ENCODE measurements at places on chromosomes 12 and 14.

- no peak for DNase-seq
Observed at GRCh38 chr14:51145246-51145645, 50.3 kb upstream of the TRIM9 start.

GRCh38 chr12:12008931-12009611 lies 61.7 kb upstream of the BCL2L14 start:
- peak; percentile 84 for DNase-seq

GRCh38 chr14:76257842-76258397 lies 106.2 kb downstream of the GPATCH2L start:
- no peak for DNase-seq

- DNase-seq = no peak
Observed at GRCh38 chr12:104586351-104586919, 129.7 kb downstream of the CHST11 start.

DNA sequence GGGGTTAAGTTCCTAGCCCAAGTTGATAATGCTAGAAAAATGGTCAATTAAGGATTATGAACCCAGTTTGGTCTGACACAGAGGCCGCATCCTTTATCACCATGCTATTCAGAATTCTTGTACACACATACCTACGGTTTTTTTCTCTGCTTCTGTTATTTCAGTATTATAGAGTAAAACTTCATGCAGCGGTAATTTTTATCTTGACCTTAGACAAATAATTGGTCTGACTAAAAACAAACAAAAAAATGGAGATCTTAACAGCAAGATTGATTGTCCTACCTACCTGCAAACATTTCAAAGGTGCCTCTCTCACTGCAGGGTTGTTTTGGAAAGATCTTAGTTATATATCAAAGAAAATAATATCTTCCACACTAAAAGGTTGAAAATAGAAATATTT lies 201.9 kb upstream of the PRICKLE1 start:
- DNase-seq = no peak

DNA sequence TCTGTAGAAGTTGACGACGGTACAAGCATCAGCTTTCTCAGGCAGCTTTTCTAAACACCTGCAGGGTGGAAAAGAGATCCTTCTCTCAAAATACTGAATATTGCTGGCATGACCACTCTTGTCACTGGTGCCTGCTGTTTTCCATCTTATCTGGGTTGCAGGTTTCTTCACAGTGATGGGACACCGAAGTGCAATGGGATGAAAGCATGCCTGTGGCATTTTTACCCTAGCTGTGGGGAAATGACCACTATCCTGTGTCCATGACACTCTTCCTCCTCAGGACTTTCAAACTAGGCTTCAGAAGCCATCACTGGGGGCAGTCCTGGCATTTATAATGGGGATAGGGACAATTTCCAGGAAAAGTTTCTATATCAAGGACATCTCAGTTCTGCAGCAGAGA lies 98.5 kb downstream of the ETV6 start:
- DNase-seq = no peak

DNA sequence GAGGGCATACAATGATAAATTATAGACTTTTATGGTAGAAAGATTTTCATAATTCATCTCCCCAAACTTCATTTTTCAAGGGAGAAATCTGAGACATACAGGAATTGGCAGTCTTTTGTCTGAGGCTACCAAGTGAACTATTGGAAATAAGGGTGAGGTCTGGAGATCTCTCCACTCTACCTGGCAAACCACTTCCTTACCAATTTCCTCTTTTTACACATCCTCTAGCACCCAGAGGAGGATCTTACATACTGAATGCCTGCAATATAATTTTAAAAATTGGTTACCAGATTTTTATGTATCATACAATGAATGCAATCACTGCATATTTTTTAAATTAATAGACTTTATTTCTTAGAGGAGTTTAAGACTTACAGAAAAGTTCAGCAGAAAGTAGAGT lies 6.6 kb downstream of the PDE6H start:
- no peak for DNase-seq

DNA sequence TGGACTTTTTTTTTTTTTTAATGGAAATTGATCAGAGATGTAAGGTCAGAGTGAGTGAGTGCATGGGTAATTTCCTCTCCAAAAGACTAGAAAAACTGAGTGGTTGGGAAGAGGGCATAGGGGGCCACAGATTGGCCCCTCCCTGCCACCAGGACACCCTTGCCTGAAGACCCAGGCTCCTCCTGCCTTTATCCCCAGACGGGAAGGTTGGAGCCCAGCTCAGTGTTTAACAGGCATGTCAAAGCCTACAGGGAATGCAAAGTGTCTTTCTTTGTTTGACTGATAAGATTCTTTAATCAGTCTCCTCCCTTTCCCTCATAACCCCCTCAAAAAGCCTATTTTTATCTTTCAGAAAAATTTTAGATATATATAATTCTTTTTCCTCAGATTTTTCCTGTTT lies 50.3 kb downstream of the IRAK3 start:
- no peak for DNase-seq

DNA sequence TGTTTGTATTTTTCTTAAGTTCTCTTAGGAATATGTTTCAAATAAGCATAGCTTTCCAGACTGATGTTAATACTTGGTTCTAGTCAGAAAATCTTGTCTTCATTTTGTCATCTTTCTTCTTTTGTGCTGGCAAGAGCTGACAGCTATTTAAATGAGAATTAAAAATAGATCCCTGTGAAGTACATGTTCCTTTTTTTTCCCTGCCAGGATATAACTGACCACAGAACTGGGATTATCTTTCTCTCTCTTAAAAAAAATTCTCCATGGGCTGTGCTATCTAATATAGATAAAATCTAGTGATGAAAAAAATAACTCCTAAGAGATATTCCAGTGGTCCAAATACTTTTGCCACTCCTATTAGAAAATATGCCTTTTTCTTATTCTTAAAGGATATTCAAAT lies 163.4 kb downstream of the AKAP6 start:
- DNase-seq = no peak

DNA sequence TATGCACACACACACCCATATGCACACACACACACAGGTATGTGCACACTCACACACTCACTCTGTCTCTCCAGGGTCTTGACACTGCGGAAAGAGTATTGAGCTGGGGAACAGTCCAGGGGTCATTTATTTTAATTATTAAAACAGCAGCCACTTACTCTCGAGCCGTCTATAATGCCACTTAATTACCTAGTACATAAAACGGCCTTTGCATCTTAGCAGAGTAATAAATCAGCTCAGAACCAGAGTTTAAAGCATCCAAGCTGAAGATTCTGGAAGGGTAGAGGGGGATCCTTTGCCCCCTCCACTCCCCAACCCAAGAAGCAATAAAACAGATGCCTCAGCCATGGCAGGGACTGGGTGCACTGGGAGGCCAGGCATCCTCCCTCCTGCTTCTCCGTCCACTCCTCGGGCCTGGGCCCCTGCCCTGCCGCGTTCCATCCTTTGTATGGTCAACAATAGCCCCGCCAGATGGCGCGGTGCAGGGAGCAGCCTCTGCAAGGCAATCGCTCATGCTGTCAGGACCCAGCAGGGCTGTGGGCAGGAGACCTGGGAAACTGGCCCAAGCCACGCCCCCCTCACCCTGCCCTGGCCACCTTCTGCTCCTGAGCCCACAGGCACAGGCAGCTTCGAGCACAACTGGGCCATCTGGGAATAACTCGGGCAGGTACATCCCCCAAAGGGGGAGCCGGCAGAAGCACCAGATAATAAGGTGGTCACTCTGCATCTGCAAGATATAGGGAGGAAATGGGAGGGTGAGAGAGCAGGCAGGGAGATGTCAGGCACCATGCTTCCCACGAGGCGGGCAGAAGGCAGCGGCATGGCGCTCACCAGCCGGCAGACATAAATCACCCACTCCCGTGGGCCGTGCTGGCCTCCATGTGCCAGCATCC lies 40.9 kb downstream of the CCDC85C start:
- no peak for DNase-seq

DNA sequence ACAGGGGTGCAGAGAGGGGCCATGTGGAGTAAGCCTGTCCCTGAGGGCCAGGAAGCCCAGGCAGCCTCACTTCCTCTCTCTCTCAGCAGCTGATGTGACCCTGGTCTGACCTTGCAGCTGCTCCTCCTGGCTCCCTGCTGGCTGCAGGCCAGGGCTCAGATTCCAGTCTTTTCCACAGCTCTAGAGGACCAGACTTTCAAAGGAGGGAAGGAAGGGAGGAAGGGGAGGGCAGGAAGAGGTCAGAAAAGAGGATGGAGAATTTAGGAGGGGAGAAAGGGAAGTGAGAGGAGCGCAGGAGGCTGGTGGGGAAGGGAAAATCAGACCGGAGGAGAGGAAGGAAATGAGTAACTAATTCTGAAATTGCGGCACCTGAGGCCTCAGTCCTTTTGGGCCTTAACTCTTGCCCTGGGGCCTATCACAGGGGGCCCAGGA lies 40.9 kb upstream of the VASH1 start:
- no peak for DNase-seq

- DNase-seq = no peak
Observed at GRCh38 chr14:28690029-28690692, 76.4 kb upstream of the FOXG1 start.

DNA sequence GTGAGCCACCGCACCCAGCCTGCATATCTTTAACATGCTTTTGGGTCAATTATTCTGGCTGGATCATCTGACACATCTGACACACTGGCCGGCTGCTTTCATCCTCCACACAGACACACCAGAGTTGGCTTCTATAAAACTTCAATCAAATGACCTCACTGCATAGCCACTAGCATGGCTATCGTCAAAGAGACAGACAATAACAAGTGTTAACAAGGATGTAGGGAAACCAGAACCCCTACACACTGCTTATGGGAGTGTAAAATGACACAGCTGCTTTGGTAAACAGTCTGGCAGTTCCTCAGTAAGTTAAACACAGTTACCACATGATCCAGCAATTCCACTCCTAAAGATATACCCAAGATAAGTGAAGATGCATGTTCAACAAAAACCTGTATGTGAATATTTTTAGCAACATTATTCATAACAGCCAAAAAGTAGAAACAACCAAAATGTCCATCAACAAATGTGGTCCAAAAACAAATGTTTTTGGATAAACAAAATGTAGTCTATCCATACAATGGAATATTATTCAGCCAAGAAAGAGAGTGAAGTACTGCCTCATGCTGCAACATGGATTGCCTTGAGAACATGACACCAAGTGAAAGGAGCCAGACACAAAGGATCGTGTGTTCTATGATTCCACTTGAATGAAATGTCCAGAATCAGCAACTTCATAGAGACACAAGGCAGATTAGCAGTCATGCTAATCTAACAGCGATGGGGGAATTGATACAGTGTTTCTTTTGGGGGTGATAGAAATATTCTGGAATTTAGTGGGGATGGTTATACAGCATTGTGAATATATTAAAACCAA lies 10.1 kb downstream of the KDM2B start:
- DNase-seq = no peak

DNA sequence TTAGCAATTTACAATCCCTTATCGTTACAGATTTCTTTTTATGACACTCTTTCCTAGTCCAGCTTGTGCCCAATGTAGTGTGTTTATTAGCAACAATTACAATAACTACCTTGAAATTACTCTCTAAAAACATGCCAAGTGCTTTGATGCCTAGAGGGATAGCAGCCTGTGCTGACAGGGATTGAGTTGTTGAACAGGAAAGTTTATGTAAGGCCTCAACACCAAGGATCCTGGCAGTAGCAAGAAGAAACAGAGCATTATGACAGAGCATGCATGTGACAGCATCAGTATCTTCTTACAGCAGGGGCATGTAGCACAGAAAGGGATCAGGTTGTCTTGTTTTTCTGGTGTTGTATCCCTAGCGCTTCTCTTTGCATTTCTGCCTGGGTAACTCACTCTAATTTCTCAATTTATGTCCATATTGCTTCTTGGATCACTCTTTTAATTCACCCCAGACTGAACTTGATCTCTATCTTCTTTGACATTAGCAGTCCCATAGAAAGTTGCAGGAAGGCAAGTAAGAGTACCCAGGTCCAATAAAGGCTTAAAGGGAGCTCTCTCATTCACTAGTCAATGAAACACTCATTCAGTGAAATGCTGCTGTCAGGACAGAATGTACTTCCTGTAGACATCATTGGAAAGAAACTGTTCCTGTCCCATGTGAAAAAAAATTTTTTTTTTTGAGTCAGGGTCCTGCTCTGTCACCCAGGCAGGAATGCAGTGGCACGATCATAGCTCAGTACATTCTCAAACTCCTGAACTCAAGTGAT lies 220.0 kb upstream of the GRIP1 start:
- no peak for DNase-seq

- DNase-seq = no peak
Observed at GRCh38 chr12:124550123-124551089, 17.0 kb downstream of the NCOR2 start.

DNA sequence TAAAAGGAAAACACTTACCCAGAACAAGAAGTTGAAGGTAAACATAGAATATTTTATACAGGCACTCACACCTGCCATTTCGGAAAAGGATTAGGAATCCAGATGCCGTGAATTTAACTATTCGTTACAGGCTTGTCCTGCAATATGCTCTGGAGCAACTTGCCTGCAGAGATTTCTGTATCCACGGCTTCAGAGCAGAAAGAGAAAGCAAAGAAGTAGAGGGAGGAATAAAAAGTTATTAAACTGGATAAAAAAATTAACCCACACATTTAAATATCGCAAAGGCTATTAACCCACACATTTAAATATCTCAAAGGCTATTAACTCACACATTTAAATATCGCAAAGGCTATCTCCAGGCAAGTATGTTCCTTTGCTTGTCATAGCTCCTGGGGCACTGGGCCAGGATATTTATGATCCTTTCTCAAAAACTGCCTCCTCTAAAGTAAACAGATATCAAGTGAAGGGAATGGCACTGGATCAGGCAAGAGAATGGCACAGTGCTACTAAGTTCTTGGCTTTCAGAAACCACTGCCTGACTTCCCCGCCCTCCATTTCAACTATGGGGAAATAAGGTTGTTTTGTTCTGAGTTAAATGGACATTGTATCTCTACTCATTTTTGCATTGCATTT lies at the start of gene TSPAN8:
TSPAN8 (minus strand) TSS at position 399 of the 633 bp plus-strand sequence; CDS start at position 78, 321 bp downstream.
- DNase-seq = no peak

GRCh38 chr12:6758506-6759095 lies 5.7 kb upstream of the MLF2 start:
- peak; percentile 34 for DNase-seq

DNA sequence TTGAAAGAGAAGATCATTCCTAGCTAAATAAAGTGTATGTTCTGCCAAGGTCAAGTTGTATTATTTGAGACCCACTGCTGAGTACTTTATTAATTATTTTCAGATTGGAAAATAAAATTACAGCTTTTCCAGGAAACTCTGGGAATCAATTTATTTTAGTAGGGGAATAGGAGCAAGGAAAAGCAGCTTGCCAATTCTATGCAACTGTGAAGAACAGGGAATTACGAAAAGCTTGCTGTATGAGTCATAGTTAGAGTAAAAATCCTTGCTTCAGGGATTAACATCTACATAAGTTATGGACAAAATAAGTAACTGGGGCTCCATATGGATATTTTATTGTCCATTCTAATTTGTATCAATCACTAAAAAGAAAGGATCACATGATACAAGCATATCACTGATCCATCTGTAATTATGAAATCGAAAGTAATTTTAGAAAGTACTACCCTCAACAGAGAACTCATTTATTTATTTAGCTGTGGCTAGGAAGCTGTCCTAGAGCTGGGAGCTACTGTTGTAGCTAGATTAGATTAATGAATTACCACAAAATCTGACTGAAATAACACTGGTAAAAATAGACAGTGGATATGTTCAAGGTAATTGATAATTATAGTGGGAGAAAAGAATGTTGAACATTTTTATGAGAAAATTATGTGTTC lies 303.5 kb upstream of the NPAS3 start:
- no peak for DNase-seq

GRCh38 chr12:39205969-39206368 lies 237.0 kb downstream of the KIF21A start:
- no peak for DNase-seq
